AG20443 (cell line): ENCODE measurements at places on chromosomes 13 and 19.

GRCh38 chr13:73618275-73618865 lies 515.8 kb downstream of the KLF12 start:
- no peak for DNase-seq

- DNase-seq = no peak
Measured at GRCh38 chr19:18648973-18649315, 12.1 kb downstream of the KLHL26 start.

DNA sequence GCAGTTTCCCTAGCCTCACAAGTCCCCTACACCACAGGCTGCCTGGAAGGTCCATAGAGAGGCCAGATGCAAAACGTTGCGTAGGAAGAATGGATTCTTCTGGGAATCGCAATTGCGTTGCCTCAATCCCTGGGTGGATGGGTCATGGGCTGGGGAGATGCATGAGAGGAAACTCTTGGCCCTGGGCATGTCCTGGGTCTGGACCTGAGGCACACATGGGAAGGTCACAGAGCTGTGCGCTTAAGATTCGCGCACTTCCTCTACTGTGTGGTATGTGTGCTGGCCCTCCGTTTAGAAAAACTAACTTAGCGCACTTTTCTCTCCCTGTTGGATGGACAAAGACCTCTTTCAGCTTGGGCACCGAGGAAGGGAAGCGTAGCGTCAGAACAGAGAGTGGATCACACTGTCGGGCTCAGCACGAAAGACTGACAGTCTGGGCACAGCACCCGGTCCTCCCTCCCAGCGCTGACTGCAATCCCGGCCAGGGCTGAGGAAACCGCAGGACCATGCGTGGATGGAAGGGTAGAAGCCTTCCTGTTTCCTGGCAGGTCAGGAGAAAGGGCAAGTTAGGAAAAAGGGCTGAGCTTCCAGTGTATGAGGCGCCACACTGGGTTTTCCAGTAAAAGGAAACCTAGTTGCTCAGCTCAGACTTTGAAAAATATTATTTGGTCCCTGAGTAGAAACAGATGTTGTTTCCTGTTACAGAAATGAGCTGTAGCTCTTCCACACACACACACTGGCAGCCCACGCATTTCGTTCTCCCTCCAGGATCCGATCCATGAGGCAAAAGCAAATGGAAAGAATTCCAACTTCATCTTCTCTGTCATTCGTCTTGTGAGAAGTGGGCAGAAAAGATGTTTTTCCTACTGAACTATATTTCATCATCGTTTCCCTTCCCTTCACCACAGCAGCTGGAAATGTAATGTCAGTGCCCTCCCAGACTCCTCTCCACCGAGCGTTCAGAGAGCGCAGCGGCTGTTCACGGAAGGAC lies 86.0 kb downstream of the ING1 start:
- DNase-seq = peak; percentile 84

- DNase-seq = no peak
Measured at GRCh38 chr13:98787996-98788395, 35.5 kb upstream of the SLC15A1 start.
